ENCODE measurements at places on chromosomes 16 and 17.

GRCh38 chr16:88971371-88972097 is 5.5 kb downstream of the CBFA2T3 start:
- no peak for DNase-seq

DNA sequence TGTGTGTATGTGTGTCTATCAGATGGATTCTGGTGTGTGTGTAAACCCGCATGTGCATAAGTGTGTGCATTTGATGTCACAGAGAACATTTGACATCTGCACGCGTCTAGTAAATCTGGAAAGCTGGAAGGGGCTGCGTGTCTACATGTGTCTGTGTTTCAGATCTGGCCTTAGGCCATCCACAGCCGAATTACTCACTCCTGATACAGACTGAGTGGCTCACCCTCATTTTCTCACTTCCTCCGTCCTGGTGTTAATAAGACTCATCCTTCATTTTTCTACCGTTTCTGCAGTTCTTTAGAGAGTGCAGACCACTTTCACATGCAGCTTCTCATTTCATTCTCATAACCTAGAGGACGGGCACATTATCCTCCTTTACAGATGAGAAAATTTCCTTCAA is 491.6 kb downstream of the CDH13 start:
- DNase-seq = no peak

GRCh38 chr17:81119223-81120148 is 45.8 kb upstream of the PVALEF start:
- peak; percentile 88 for DNase-seq

GRCh38 chr17:77901481-77901880 is 57.0 kb upstream of the TNRC6C start:
- no peak for DNase-seq
